ENCODE measurements at places on chromosomes 5 and 9.
A peak's percentile ranks its signal among the peaks of the same experiment; 100 is the strongest.

- no peak for DNase-seq
These were observed 67.7 kb downstream of the PRDM6 start for GRCh38 chr5:123156577-123157296.

- no peak for DNase-seq
These were observed 257.4 kb upstream of the RFX3 start for GRCh38 chr9:3783156-3783555.

DNA sequence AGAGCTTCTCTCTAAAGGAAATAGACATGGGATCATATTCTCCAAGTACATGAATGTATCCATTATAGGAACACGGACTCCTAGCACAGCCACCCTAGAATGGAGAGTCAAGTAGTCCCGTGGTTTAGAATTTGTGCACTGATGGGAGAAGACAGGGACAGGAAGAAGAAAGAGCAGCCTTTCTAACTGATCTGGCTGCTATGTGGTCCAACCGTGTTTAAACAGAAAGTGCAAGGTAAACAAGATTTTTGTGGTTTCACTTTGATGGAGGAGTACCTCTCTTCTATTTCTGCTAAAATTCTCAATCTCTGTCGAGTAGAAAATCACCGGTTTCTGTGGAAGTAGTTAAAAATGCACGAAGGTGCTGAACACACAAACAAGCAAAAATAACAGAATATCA, 171.3 kb downstream of the ST8SIA4 start:
- DNase-seq: no peak

- DNase-seq: no peak
These were observed 7.6 kb downstream of the S1PR3 start for GRCh38 chr9:88998911-88999310.

- no peak for DNase-seq
These were observed 8.5 kb downstream of the CRAT start for GRCh38 chr9:129102095-129102525.

- no peak for DNase-seq
These were observed 444.7 kb downstream of the HINT1 start for GRCh38 chr5:130720355-130720754.

DNA sequence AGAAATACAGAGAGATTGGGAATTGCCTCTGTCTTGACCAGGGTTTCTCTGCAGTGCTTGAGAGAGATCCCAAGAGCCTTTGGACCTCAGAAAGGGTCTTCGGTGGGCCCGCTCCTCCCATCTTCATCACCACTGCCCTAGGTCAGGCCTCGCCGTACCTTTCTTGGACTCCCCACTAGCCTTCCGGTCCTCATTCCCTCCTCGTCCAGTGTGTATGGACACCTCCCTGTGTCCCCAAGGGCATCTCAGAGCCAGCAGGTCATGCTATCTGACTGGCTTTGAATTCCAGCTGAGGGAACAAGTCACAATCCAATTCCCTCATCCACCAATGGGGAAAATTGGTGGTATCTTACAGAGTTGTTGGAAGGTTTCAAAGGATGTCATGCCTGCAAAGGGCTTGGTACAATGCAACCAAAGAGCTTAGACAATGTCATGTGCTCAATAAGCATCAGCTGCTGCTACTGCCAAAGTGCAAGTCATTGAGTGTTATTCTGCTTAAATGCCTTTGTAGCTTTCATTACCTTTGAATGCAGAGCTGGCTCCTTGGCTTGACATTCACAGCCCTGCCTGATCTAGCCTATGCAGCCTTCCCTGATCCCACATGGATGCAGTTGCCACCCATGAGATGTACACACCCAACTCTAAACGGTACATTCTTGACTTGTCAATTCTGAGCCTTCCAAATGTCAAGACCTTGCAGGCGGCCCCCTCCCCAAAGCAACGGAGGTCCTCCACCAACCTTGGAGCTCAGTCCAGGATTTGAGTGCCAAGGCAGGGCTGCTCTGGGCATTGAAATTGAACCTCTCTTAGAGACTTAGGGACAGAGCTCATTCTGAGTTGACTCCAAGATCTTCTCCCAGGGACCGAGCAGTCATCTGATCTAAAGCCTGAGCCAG, 58.0 kb downstream of the HRH2 start:
- no peak for DNase-seq

- DNase-seq: no peak
These were observed 30.1 kb upstream of the CXCL14 start for GRCh38 chr5:135608761-135609443.

- DNase-seq: peak; percentile 18
These were observed 23.7 kb upstream of the FAM120A start for GRCh38 chr9:93427655-93428379.

DNA sequence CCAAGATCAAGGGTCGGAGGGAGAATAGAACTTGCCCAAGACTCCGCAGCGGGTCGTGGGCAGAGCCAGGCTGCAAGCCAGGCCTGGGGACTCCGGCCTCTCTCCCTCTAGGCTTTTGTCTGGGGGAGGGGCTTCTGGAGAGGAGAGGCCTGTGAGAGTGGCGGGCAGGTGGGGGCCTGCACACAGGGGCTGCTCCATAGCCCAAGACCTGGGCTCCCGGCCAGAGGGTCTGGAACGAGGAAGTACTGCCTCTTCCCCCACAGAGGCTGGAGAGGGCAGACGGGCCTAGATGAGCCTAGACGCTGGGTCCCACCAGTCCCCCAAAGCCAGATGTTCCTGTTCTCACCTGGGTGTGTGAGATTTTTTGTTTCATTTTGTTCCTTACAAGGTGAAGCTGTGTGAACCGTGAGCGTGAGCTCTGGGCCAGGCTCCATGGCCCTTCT, 5.2 kb upstream of the ST6GALNAC6 start:
- peak; percentile 34 for DNase-seq

GRCh38 chr5:153964880-153965645, 73.6 kb downstream of the FAM114A2 start:
- peak; percentile 53 for DNase-seq

- no peak for DNase-seq
These were observed 32.5 kb downstream of the ANXA1 start for GRCh38 chr9:73183917-73184861.

DNA sequence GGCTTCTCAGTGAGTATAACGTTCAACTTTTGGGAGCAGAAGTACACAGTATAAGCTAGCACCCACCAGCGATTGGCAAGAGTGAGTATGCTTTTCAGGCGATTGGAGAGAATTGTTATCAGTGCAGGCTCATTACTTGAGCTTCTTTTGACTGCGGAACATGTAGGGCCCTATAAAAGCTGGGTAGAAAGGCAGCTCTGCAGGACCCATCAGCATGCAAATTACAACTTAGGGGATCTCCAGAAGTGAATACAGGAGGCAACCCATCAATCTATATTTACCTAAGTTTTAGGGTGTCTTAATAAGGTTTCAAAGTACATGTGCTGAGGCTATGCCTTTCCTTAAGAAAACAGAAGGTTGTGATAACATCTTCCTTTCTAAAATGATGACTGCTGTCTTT, 225.0 kb downstream of the MLLT3 start:
- no peak for DNase-seq

DNA sequence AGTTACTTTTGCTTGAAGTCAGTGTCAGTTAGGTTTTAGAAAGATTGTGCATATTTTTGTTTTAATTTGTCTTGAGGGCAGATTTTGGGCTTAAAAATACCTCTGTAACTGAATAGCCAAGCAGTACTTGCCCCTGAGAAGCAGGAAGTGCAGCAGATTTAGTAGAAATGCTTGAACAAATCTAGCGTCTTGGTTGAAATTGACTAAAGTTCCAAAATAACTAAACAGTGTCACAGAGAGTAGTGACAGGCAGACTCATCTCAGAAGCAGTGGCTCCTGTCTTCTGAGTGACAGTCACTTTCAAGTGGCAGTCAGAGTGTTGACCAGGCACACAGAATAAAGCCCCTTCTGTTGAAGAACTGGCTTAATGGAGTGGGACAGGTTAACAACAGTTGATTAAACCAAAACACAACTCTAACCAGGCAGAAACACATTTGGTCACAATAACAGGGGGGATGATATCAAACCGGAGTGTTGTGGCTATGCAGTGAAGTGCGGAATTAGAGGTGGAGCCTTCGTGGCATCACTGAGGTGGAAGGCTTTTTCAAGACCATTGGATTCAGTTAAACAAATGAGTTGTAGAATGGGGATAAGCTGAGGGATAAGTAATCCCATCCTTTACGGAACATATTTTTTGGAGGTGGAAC, 29.1 kb downstream of the TRIO start:
- DNase-seq: no peak

GRCh38 chr9:18452276-18452675, 21.7 kb upstream of the ADAMTSL1 start:
- no peak for DNase-seq

GRCh38 chr5:14373685-14374084, 207.9 kb upstream of the OTULINL start:
- no peak for DNase-seq

DNA sequence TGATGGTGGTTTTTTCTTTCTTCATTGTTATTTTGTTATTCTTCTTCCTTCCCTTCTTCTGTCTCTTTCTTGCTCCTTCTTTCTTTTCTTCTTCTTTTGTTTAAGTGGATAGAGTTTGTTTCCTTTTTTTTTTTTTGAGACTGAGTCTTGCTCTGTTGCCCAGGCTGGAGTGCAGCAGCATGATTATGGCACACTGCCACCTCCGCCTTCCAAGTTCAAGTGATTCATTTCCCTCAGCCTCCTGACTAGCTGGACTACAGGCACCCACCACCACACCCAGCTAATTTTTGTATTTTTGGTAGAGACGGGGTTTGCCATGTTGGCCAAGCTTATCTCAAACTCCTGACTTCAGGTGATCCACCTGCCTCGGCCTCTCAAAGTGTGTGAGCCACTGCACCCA, 40.3 kb downstream of the JAK2 start:
- DNase-seq: no peak

GRCh38 chr9:97788763-97789663, 64.0 kb upstream of the FOXE1 start:
- no peak for DNase-seq

GRCh38 chr5:50667023-50667652, 701 bp downstream of the PARP8 start:
- no peak for DNase-seq

DNA sequence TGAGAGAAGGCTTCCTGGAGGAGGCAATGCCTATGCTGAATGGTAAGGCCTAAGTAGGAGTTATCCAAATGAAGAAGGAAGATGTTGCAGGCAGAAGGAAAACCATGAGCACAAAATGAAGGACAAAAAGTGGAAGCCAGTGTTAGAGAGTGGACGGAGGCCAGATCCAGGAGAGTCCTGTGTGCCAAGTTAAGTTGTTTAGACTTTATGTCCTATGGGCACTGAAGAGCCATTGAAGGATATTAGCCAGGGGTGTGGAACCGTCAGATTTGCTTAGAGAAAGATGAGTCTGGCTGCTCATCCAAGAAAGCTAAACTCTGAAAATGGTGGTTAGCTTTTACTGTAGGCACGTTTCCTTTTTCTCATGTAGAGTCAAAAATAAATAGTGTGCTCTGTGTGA, 254.7 kb downstream of the ADAMTSL1 start:
- DNase-seq: no peak

GRCh38 chr9:76817489-76817888, 53.3 kb downstream of the PCA3 start:
- DNase-seq: no peak

DNA sequence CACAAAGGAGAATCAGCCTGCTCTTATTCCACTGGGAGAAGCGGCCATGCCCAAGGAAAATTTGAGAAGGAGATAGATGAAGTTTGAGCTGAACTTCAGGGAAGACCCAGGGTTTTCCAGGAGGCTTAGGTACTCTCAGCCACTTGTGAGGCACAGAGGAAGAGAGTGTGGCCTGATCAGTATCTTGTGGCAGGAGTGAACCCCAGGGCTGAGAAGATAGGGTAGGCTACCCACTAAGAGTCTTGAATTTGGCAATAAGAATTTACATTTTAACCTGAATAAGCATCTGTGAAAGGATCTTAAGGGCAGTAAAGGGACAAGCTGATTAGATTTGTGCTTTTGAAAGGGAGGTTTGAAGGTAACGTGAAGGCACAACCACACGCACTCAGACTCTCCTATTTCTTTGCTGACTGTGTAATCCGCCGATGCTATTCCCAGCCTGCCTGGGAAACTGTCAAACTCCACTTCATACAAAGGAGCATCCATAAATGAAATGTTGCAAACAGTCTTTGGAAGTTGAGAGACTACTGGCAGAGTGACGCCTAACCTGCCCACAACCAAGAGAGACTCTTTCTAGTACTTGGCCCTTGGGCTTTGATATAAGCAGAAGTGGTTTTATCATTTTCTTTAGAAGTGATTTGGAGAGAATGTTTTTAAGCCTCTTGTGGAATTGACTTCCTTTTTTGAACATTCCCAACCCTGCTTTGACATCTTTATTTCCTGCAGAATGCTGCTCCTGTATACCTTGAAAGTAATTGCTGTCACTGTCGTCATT, 108.2 kb upstream of the VCAN start:
- DNase-seq: no peak

DNA sequence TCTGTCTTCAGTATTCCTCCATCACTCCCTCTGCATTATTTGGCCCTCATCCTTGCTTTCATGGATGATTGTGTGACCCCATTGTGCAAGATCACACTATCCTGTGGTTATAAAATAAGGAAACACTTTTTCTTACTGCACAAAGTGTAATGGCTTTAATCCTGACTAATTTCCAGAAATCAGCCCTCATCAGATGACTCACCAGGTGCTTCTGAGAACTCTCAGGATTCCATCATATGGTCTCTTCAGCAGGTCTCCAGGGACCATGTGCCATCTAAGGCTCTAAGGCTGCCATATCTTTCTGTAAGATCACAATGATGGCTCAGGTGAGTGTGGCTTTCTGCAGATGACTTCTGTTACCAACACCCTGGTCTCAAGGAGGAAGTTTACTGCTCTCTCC, 27.3 kb upstream of the FER start:
- no peak for DNase-seq

DNA sequence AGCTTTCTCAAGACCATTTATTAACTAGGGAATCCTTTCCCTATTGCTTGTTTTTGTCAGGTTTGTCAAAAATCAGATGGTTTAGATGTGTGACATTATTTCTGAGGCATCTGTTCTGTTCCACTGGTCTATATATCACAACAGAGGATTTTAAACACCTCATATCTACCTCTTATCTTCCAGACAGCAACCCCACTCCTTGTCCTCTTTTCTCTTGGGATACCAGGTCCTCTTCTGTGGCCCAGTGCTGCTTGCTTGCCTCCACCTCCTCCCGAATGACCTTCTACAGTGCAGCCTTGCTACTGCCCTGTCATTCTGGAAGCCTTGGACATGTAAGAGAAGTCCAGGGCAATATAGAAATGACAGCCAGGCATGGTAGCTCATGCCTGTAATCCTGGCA, 30.6 kb upstream of the KLF4 start:
- DNase-seq: no peak
